GM12892 (cell line): ENCODE measurements at places on chromosomes 5 and 9.

GRCh38 chr5:122545986-122546385 is 228.9 kb upstream of the SNX2 start:
- DNase-seq: no peak

GRCh38 chr9:28413471-28413870 is 840.2 kb upstream of the C9orf72 start:
- DNase-seq: no peak

- DNase-seq: no peak
These were observed 197.5 kb downstream of the KIAA0825 start for GRCh38 chr5:94420885-94421284.

- DNase-seq: no peak
These were observed 216.9 kb upstream of the ZNF608 start for GRCh38 chr5:124963236-124963919.

DNA sequence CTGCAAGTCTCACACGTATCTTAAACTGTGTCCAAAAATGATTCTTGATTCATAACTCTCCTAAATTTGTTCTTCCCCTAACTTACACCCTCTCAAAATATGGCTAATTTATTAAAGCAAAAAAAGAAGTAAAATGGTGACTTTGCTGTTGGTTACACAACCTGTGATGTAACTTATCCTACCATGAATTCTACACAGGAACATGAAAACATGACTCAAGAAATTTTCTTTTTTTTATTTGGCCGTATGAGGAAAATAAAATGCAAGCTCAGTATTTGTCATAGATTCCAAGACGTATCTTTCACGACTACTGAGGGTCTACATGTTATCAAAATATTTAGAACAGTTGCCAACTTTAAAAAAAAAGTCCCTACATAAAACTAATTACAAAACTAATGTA is 9.2 kb downstream of the LIFR start:
- DNase-seq: no peak

- DNase-seq: no peak
These were observed 16.7 kb downstream of the HMHB1 start for GRCh38 chr5:143828710-143829109.

DNA sequence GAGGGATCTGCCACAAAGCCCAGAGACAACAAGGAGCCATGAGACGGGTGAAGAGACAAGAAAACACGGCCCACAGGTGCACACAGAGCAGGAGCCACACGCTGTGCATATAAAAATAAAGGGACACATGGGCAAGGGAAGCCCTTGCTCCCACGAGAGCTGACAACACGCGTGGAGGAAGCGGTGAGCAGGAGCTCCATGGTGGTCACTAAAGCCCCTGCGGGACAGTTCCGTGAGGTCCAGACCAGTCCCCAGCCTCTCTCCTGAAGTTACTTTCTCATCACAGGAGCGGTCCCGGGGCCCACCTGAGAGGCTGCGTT is 90.7 kb downstream of the CAMSAP1 start:
- DNase-seq: no peak
